OCI-LY7 (cell line): ENCODE measurements at places on chromosomes 7 and 10. TPM values are rescaled to one million over a fixed set of nuclear protein-coding genes. Genes with fewer than 3 reads are reported as not detected.

SPAM1 gene
- total RNA-seq: not detected in 2 replicates

MCM10 gene
- 87.8 and 96.4 TPM in 2 replicates for total RNA-seq

LRIT1 gene
- total RNA-seq: not detected in 2 replicates

GIMAP4 gene
- total RNA-seq: not detected in 2 replicates

GIMAP8 gene
- total RNA-seq: not detected in 2 replicates

HHEX gene
- 1.6 and 1.7 TPM in 2 replicates for total RNA-seq

MBL2 gene
- not detected in 2 replicates for total RNA-seq

OR13A1 gene
- 14.5 and 17.4 TPM in 2 replicates for total RNA-seq

IRF5 gene
- 15.8 and 21.9 TPM in 2 replicates for total RNA-seq

CLCN1 gene
- total RNA-seq: not detected in 2 replicates

DTX2 gene
- 26.1 and 27.8 TPM in 2 replicates for total RNA-seq

GIMAP5 gene
- not detected in 2 replicates for total RNA-seq

TEX47 gene
- not detected in 2 replicates for total RNA-seq

FFAR4 gene
- total RNA-seq: not detected in 2 replicates

NUTM2A gene
- 0.97 and 1.1 TPM in 2 replicates for total RNA-seq

GJD4 gene
- total RNA-seq: not detected in 2 replicates

UPK3B gene
- 1.4 and 2.5 TPM in 2 replicates for total RNA-seq

SDK1 gene
- 0.11 and 0.36 TPM in 2 replicates for total RNA-seq

PRSS2 gene
- 1.1 TPM in 2 replicates for total RNA-seq

TMEM213 gene
- total RNA-seq: not detected in 2 replicates

PNLIPRP1 gene
- total RNA-seq: not detected in 2 replicates

TAS2R3 gene
- 1.5 and 2.4 TPM in 2 replicates for total RNA-seq

CH25H gene
- not detected in 2 replicates for total RNA-seq

CLDN3 gene
- not detected in 2 replicates for total RNA-seq

NRAP gene
- total RNA-seq: not detected in 2 replicates

AMPH gene
- not detected in 2 replicates for total RNA-seq

DYNC1I1 gene
- not detected in 2 replicates for total RNA-seq

GPR22 gene
- not detected in 2 replicates for total RNA-seq

DYDC2 gene
- total RNA-seq: not detected in 2 replicates

RBP3 gene
- not detected in 2 replicates for total RNA-seq

SEMA3D gene
- total RNA-seq: not detected in 2 replicates

C10orf53 gene
- total RNA-seq: not detected in 2 replicates

ITIH5 gene
- total RNA-seq: not detected in 2 replicates

VWDE gene
- not detected in 2 replicates for total RNA-seq

GALNT17 gene
- not detected in 2 replicates for total RNA-seq

NKX2-3 gene
- total RNA-seq: not detected in 2 replicates

KIF20B gene
- 87.0 and 95.2 TPM in 2 replicates for total RNA-seq

SPACDR gene
- total RNA-seq: 2.4 and 3.7 TPM in 2 replicates

CPA1 gene
- total RNA-seq: not detected in 2 replicates

TMEM196 gene
- not detected in 2 replicates for total RNA-seq

PLXNA4 gene
- not detected in 2 replicates for total RNA-seq

CALHM1 gene
- total RNA-seq: 0.13 and 0.18 TPM in 2 replicates

ACHE gene
- not detected in 2 replicates for total RNA-seq

FAM237B gene
- not detected in 2 replicates for total RNA-seq

NANOS1 gene
- 7.5 and 8.5 TPM in 2 replicates for total RNA-seq

TAF5 gene
- total RNA-seq: 17.6 and 17.8 TPM in 2 replicates

TSPAN13 gene
- 12.2 and 14.1 TPM in 2 replicates for total RNA-seq

APBB1IP gene
- total RNA-seq: 167 and 196 TPM in 2 replicates

PALD1 gene
- total RNA-seq: 54.5 and 66.7 TPM in 2 replicates

FAM131B gene
- not detected in 2 replicates for total RNA-seq

SAMD9L gene
- 4.6 and 5.4 TPM in 2 replicates for total RNA-seq

ABCA13 gene
- total RNA-seq: not detected in 2 replicates

DENND2A gene
- total RNA-seq: 0.13 TPM in 1 of 2 replicates, not detected in the other

MKI67 gene
- total RNA-seq: 192 and 217 TPM in 2 replicates
